Left colon (tissue), 2 donors: ENCODE measurements at places on chromosomes 2 and 18.

DNA sequence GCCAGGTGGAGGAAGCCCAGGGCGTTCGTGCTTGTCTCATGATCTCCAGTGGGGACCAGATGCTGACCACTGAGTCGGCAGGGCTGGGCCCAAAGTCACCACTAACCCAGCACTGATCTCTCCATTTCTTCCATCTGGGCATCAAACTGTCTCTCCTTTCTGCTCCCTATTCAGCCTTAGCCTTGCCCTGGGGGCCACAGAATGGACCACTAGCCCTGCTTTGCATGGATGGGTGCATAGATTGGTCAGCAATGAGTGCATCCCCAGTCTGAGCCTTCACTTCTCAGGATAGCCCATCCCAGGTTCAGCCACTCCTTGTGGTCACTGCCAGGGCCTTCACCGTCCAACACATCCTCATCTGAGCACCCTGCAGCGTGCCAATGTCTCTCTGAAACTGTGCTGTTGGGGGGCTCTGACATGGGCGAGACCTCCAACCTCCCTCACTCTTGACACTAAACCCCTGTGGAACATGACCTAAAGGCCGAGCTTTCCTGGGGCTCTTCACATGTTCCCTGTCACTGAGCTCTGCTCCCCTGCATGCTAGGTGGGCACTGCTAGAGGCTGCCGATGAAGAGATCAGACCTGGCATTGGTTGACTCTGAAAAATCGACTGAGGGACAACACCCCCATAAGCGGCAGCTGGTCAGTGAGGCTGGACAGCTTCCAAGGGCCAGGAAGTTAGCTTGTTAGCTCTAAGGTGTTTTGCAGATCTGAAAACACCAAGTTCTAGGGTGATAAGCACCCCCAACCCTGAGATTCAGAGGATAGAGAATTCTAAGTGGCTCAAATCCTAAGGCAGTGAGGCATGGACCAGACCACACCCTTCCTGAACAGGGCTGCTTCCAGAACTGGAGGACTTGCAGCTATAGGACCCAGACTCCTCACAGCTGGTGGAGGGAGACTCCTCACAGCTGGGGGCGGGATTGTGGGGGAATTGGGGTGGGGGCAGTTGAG, 61.7 kb downstream of the HS1BP3 start:
- peak; percentile 2 for DNase-seq

GRCh38 chr18:64474773-64475172, 325.9 kb upstream of the LINC00305 start:
- no peak for DNase-seq

DNA sequence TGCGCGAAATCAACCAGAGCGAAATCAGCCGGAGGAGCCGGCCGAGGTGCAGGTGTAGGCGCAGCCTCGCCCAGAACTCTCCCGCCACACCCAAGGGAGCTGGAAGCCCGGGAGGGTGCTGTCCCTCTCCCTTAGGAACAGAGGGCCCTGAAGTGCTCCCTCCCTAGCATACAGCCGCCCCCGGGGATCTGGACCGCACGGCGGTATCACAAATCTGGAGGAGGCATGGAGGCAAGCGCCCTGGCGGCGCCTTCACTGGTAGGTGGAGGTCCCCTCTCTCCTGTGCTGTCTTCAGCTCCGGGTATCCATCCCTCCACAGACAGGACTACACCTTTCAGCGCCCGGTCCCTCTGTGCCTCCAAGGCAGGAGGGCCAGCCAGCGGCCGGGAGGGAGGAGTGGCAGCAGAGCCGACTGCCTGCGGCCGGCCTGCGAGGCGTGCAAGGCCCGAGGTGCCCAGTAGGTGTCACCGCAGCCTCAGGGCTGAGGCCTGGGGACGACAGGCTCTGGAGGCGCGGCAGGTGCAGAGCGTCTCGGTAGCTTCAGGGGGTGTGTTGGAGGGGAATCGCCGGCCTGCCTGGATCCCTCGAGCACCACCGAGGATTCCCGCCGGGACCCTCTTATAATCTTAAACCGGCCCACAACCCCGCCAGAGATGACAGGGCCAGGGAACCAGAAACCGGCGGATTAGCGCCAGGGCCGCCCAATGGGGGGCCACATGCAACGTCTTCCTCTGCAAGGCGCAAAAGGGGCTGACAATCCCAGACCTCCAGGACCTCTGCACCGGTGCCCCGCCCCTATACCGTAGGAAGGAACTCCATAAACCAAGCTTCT, 2.8 kb downstream of the IHH start:
- peak; percentile 75 for DNase-seq

- no peak for DNase-seq
Measured at GRCh38 chr2:99470957-99471356, 18.9 kb downstream of the REV1 start.

DNA sequence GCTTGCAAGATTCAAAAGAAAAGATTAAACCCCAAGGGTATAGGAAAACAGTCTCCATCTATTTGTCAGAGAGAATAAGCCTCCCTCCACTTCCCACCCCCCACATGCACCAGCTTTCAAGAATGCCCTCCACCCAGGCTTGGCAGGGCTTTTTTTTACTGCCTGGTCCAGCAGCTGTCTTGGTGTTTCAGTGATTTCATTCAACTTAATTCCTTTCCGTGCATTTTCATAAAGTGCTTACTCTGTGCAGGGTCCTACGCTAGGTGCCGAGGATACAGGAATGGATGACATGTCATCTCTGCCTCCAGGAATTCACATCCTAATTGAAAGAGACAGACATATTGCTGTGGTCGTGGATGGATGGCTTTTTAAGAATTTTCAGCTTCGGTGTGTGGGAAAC, 117.9 kb downstream of the LRATD1 start:
- no peak for DNase-seq

DNA sequence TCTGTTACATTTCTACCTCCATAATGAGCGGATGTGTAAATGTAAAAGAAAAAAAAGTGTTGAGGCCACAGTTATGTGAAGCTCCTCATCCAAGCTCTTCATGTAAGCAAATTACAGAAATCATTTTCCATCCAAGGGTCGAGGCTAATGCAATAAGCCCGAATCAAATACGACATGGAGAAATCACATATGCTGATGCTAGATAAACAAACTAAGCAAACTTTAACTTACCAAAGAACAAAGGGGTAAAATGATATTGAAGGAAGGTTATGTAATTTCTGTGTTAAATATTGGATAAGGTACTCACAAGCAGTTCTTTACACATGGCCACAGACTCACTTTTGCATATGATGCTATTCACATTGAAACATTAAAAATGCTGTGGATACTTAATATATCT, 310.2 kb upstream of the ID2 start:
- no peak for DNase-seq

GRCh38 chr2:144456680-144457079, 63.2 kb downstream of the ZEB2 start:
- DNase-seq = no peak

- DNase-seq = no peak
Measured at GRCh38 chr2:208370881-208371633, 35.5 kb upstream of the PTH2R start.

DNA sequence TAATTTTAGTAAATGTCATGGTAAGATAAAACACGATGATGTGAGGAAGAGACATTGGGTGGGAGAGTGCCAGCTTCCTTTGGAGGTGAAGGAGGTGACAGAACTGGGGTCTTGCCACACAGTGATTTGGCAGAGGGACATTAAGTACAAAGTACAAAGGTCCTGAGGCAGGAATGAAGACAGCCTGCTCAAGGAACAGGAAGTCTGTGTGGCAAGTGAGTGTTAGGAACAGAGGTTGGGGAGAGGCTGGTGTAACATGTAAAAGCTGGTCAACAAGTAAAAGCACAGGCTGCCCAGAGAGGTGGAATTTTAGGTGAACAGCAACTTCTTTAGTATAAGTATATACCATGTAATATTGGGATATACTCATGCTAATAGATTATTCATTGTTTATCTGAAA, 73.1 kb downstream of the INPP5D start:
- DNase-seq = no peak

- peak; percentile 16 for DNase-seq
Measured at GRCh38 chr2:157596992-157597681, 31.5 kb downstream of the ACVR1C start.

DNA sequence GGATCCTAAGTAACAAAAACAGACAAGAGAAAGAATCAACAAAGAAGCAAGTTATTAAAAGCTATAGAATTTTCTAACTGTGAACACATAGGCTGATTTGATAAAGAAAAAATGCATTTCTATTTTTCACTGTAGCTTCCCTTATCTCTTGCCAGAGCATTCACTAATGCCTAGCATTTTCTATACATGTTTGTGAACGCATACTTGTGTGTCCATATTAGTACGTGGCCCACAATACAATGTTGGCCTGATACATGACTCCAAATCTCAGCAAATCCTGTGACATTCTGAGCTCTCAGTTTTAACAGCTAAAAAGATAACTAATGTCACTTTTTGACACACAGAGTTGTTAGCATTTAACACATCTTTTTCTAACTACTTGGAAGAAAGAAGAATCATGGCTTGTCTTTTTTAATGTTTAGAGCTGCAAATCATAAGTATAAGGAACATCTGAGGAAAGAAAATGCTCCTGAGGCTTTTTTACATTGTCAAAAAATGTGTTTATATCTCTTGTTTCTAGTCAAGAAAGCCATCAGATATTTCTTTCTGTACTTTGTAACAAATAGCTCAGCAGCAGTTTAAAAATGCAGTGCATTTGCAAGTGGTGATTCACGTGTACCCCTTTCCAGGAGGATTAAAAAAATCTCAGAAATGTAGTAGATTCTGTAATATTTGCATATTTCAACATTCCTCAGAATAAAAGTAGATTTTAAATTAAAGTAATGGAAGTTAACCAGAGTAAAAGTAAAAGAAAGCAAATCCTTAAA, 1646.8 kb upstream of the TMEFF2 start:
- no peak for DNase-seq

DNA sequence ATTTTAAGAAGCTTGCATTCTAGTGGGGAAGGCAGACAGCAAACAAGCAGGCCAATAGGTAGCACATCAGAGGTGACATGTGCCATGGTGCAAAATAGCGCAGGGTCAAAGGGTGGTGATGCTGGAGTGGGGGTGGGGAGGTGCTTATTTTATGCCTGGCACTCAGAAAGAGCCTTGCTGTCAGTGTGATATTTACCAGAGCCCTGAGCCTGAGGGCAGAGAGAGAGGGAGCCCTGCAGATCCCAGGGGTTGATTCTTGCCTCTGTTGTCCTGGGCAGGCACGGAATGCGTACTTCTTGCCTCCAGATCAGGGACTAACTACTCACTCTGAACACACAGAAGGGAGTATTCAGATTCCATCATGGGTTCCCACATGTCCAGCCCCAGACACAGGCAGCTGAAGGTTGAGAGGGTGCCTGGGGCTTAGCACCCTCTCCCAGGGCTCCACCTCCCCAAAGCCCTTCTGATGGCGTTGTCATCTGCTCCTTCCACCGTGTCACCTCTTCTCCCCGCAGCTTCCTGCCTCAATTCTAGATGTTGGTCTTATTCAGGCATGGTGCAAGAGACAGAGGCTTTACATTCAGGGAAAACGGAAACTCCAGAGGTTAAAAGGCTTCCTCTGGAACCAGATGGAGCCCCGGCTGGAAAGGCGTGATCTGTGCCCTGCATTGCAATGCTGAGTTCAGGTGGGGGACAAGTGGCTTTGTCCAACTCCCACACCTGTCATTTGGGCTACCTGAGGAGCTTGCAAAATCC, 252.3 kb downstream of the HAUS1 start:
- no peak for DNase-seq

- no peak for DNase-seq
Measured at GRCh38 chr18:23340661-23341060, 112.4 kb upstream of the RIOK3 start.

- DNase-seq = no peak
Measured at GRCh38 chr18:445055-445454, 55.4 kb downstream of the COLEC12 start.

DNA sequence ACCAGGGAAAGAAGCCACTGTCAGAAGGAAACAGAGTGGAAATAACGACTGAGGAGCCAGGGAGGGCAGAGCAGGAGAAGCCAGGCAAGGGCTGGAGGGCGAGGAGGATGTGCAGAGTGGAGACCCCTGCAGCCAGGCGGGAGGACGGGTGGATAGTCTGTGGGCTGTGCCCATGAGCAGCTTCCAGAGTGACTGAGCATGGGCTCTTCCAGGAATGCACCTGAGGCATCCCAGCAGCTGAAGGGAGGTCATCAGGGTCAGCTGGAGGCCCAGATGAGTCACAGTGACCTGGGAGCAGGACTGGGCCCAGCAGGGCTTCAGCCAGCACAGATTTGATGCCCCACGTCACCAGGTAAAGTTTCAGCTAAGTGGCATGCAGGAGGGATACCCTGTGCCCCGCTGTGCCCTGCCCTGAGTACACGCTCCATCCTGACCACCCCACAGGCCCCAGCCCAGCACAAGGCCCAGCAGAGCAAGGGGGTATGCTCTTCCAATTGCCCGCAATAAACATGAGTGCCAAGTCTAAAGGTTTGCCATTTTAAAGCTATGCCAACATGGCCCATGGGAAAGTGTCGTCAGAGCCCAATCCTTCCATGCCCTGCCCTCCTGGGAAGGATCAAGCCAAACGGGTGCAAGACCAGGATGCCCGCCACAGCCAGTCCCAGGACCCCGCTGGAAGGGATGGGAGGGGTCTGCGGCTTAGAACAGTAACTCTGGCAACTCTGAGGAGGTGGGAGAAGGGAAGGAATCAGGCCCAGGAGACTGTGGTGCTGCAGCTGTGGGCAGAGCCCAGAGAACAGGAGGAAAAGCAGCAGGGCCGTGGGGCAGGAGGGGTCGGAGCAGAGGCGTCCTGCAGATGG, 85.7 kb downstream of the SEPTIN10 start:
- DNase-seq = no peak

GRCh38 chr2:141791521-141791920, 339.3 kb downstream of the LRP1B start:
- no peak for DNase-seq
